ENCODE measurements at places on chromosomes 12 and 14.
A peak's percentile ranks its signal among the peaks of the same experiment; 100 is the strongest.

DNA sequence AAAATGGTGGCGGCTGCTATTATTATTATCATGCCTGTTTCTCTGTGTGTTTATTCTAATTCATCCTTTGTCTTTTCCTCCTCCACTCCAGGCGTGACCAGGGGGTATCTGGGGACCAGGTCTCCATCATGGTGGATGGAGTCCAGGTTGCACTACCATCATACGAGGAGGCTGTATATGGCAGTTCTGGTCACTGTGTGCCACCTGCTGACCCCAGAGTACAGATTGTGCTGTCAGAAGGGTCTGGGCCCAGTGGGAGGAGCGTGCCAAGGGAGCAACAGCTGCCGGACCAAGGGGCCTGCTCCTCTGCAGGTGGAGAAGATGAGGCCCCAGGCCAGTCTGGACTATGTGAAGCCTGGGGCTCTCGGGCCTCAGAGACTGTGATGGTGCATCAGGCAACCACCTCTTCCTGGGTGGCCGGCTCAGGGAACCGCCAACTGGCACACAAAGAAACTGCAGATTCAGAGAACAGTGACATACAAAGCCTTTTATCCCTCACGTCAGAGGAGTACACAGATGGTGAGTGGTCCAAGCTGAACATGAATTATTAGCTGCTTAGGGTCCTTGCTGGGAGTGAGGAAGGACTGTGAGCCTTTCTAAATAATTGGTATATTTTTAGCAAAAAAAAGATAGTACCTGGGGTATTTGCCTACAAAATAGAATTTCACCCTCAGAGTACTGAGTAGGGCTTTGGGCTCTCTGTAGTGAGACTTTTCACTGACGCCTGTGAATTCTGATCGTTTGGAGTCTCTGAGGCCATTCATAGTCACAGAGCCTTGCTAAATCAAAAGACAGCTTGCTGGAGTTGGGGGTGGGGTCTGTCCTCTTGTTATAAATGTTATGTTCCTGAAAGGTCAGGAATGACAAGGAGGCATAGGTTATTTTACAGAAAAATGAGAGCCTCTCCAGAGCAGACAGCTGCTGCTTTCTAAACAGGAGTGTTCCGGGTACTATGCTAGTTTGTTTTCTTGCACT, 58.1 kb upstream of the SRSF5 start:
- DNase-seq, result no peak

- no peak for DNase-seq
Observed at GRCh38 chr14:51562816-51563215, 88.9 kb upstream of the FRMD6 start.

DNA sequence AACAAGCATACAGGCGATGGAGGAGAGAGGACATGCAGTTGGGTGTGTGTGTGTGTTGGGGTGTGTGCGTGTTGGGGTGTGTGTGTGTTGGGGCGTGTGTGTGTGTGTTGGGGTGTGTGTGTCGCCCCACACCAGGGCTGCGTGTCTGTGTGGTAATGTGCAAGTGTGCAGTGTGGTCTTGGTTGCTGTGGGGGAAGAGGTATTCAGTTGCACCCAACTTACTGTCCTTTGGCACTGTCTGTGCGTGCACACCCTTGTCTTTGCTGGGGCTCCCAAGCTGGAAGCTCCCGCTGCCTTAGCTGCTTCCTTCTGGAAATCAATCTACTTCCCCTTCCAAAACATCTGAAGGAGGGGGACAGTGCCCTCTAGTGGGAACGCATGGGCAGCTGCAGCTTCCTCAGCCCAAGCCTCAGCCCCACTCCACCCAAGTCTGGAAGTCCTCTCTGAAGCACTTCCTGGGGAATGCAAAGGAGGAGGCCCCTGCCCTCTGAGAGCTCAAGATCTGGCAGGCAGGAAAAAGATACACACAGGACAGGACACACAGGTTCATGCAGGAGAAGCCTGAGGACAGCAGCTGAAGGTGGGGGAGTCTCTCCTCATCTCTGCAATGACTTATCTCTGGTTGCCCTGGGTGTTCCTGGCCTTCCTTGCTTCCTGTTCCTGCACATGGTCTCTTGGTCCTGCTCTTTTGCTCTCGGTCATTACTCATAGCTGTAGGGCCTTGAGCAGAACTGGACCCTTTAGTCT, 13.1 kb downstream of the ASIC1 start:
- DNase-seq, result peak; percentile 89

GRCh38 chr12:52523824-52524223, 3.6 kb upstream of the KRT5 start:
- no peak for DNase-seq

DNA sequence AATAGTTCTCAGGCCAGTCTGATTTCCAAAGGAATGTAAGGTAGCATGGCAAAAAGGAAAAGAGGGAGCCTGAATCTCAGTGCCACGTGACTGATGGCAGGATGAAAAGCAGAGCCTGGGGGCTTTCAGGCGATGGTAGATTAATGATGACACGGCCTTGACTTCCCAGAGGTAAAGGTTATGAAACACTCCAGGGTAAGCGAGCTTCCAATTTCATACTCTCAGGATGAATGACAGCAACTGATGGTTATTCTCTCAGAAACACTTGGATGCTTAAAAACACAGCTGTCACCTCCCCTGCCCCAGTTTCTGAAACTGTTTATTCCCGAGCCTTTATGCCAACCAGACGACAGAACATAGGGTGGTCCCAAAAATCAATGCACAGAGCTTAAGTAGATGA, 28.8 kb downstream of the GDF11 start:
- no peak for DNase-seq

DNA sequence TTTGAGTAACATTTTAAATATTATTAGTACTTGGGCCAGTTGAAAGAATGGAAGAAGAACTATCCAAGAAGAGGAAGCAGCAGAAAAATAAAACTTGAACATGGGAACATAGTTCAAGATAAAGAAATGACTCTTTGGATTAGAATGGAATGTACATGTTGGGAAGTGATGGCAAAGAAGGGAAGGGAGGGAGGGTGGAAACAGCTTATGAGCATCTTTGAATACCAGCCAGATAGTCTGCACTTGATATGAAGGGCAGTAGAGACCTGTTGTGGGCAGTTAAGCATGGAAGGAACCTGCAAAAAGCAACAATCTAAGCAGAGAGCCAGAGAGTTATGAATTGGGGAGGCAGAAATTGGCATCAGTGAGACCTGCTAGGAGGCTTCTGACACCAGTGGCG, 10.0 kb upstream of the IL22 start:
- DNase-seq, result no peak

DNA sequence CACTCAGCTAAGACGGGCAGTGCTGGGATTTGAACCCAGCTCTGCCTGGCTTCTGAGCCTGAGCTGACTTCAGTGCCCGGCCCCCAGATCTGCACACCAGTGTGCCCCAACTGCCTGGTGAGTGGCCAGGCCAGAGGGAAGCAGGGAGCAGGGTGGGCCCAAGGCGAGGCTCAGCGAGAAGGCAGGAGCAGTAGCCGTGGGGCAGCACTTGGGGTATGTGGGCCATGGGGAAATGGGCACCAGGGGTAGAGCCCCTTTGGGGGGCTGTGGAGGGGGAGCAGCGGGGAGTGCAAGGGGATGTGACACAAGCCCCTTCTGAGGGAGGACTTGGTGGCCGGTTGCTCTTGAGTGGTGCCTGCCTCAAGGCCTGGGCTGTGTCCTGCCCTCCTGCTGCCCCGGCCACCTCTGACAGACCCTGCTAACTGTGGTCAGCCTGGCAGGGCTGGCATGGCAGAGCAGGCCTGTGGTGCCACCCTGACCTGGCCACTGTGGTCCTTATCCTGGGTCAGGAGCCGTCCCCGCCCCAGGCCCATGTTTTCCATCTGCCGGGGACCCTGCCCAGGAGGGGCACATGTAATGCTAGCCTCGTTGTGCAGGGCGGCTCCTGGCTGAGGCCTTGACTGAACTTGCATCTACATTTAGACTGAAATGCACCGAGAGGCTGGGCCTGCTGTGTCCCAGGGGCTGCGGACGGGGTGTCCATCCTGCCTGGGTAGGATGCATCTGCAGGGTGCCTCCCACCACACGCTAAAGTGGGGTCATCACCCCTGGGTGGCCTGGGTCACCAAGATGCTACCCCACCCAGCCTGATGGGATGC, 90.5 kb downstream of the KIF26A start:
- DNase-seq, result no peak

- DNase-seq, result no peak
Observed at GRCh38 chr12:50786498-50787231, 22.8 kb downstream of the ATF1 start.

DNA sequence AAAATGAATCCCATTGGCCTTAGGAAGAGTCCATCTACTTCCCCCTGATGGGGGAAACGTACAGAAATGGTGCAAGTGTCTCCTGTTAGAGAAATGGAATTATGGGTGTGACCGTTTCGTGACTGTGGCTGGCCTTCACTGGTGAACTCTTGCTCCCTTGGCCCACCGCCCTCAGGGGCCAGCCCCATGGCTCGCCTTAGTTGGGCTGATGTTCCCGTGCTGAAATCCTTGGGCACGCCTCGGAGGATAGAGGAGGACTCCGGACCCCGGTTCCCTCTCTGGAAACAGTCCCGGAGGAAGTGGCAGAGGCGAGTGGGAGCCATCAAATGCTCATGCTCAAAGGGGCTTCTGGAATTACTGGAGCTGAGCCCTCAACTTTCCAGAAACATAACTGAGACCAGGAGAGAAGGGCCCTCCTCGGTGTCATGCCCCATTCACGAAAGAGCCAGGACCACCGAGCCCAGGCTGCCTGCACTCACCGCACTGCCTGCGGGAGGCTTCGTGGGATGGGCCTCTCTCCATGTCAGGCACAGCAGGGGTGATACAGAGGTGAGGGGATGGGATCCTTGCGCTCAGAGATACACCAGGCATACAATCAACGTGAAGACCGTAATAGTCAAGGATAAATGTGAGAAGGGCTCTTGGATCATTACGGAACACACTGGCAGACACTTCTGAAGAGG, 10.1 kb upstream of the CACNA2D4 start:
- no peak for DNase-seq

- DNase-seq, result peak; percentile 59
Observed at GRCh38 chr14:64566651-64567122, 16.9 kb downstream of the PPP1R36 start.

DNA sequence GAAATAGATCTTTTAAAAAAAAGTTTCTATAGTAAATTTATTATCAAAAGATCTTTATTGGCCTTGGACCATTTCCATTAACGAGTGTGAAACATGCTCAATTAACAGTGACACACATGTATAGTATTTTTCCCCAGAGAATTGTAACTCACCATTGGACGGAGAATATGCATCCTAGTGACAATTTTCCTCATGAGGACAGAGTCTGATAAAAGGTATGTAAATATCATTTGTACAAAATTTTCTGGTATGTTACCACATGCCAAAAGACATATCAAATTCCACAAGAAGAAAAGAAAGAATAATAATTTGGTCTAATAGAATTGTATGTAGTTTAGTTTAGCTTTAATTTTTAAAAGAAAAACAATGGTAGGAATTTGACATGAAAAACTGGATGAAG, 1096.0 kb upstream of the FLRT2 start:
- no peak for DNase-seq

GRCh38 chr14:24880689-24881088, 169.3 kb downstream of the STXBP6 start:
- DNase-seq, result no peak

Data from hindlimb muscle (tissue), 1 donor.